Suppressor macrophage treated with lipopolysaccharide for 1 hour (primary cell): ENCODE measurements at places on chromosomes 5 and 9.

- no peak for DNase-seq
Measured at GRCh38 chr9:71986900-71987299, 73.5 kb downstream of the C9orf57 start.

DNA sequence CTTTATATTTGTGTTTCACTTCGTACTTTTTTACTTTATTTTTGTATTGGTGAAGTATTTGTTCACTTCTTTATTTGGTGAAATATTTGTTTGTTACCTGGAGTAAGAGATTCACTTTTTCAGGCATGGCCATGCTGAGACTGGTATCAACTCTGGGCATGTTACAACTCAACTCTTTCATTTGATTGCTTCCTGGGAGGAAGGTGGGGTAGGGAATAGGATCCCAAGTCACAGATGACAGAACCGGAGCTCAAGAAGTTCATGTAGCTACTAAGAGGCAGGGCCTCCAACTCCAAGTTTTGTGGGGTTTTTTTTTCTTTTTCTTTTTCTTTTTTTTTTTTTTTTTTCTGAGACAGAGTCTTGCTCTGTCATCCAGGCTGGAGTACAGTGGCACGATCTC is 6.1 kb upstream of the ADGRD2 start:
- no peak for DNase-seq

GRCh38 chr9:83396342-83396741 is 141.9 kb downstream of the FRMD3 start:
- no peak for DNase-seq

DNA sequence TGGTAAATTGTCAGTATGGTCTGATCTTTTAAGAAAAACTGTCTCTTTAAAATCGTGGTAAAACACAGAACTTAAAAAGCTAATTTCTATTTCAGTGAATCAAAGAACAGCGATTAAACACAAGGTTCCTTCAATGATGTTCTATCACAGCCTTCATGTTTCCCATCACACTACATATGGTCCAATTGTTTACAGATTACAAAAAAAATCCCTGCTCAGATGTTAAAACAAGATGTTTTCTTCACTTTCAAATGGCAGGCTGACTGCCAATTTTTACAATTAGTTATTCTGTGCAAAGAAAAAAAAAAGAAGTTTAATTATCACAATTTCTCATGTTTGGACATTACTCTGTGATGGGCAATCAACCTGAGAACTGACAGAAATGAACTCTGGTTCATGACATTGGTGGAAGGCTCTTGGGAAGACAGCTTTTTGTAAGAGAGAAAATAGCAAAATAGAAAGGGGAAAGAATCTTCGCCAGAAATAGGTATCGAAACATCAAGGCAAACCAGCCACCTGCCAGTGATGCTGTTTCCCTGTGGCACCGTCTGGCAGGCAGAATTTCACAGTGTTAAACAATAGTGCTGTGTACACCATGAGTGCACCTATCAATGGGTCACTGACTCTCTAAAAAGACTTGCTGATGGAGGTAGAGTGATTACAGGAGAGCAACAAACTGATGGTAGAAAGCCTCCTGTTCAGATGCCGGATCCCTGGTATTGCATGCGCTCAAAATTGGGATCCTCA is 1020.0 kb upstream of the ARRDC3 start:
- no peak for DNase-seq

DNA sequence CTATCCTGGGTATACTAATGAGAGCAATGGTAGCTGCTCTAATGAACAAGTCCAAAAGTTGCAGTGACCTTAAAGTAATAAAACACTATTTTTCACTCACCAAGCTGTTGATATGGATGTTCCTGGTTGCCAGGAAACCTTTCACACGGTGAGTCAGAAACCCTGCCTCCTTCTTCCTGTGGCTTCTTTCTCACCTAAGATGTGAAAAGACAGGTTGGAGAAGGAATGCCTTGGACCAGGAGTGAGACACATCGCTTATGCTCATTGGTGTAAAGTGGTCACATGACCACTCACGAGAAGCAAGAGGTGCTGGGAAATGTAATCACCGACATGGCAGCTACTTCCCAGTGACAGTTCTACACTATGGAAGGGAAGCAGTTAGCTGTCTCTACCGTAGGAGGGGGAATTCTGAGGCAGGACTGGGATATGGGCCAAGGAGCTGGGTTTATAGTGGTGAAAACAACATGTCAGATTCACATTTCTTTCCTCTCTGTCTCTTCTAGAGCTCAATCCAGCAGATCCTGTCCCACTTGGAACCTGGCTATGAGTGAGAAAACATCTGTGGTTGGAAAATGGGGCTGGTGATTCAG is 320.4 kb upstream of the KLF4 start:
- peak; percentile 63 for DNase-seq

DNA sequence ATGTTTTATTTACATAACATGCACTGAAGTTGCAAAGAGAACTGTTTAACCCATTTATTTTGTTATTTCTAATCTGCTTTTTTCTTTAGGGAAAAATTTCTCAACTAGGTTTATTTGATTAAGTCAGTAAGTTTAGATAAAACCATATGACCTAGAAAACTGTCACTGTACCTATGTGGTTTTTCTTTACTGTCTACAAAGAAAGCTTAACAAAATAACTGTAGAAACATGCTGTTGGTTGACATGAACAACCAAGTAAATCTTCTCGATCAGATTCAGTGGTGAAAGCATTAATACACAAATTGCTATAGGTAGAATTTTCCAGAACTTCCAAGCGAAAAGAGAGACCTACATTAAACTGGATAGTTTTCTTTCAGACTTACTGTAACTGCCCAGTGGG is 137.4 kb downstream of the PCSK5 start:
- DNase-seq = no peak

DNA sequence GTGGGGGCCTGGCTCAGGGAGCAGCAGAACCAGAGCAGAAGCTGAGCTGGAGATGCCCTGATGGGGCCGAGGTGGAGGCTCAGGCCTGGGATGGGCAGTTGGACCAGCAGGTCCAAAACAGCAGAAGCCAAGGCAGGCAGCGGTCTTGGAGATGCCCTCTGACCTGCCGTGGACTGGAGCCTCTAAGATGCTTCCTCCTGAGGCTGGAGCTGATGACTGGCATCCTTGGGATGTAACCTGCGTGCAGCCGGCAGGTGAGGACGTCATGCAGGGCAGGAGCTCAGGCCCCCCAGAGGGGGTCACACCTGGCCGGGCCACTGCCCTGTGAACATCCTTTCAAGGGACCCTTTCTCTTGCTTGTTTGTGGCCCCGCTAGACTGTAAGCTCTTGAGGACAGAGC is 162.0 kb downstream of the RGS3 start:
- no peak for DNase-seq

DNA sequence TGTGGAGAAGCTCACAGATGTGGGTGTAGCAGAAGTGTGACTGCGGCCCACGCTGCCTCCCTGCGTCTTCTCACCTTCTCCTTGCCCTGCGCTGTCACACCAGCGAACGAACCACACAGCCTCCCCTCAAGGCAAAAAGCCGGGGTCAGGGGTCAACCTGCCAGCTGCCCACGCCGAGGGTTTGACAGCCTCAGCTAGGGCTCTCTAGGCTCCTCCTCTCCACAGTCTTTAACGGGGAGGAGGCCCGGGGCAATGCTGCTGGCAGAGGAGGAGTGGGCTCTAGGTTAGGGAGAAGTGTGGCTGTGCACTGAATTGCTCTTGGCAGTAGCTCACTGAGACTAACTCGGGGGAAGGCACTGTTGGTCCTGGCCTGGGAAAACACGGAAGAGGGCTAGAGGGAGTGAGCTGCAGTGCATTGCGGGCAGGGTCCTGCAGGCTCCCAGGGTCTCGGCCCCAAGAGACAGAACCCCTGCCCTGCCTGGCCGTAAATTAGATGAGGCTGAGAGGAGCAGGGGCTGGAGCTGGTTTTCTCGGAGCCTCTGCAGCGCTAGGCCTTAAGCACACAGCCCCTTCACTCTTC is 4.2 kb upstream of the TRIM52 start:
- no peak for DNase-seq

DNA sequence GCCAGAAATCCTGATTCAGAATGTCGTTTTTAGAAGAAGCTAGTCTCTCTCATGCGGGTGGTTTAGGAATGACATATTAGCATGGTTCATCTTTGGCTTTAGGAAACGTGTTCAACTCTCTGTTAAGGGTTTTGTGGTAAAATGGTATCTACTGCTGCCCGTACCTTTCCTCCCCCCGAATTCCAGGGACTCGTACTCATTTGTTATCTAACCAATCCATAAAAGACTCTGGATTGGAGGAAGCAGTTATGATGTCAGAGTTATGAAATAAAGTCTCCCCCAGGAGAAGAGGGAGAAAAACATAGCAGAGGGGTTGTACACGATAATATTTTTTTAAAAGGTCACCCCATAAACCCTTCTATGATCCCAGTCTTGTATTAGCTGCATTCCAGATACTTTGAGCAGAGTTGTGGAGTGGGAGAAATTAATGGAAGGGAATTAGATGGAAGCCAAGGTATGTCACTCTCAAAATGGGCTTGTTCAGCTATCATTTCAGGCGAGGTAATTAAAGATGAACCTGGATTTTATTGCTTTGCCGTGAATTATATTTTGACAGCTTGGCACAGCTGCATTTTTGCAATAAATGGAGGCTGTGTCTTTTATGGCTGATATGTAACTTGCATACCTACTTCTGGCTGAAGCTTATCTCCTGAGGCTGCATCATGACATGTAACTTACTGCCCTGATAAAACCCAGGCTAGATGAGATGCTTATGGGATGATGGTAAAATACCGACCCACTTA is 31.3 kb downstream of the RAI14 start:
- DNase-seq = no peak

DNA sequence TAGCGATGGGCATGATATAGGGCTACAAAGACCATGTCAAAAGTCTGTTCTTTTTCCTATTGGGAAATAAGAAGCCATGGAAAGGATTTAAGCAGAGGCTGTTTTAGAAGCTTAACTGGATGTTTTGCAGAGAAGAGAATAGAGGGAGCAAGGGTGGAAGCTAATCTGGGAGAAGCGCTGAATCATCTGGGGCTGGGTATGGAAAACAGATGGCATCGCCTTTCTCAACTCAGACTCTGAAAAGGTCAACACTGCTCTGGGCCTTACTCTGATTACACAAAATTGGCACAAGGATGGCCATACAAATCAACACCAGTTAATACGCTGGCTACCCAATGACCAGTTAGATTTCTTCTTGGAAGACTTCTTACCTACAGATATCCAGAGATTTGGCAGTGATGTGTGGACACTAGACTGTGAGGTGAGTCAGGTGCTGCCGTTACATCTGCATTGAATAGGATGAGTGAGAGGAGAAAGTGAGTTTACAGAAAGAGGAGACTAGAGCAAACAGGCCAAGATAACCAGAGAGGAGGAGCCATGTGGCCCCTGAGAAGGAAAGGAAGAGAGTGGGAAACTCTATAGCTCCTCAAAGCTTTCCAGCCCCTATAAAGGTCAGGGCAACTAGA is 6.2 kb upstream of the TCERG1 start:
- no peak for DNase-seq

DNA sequence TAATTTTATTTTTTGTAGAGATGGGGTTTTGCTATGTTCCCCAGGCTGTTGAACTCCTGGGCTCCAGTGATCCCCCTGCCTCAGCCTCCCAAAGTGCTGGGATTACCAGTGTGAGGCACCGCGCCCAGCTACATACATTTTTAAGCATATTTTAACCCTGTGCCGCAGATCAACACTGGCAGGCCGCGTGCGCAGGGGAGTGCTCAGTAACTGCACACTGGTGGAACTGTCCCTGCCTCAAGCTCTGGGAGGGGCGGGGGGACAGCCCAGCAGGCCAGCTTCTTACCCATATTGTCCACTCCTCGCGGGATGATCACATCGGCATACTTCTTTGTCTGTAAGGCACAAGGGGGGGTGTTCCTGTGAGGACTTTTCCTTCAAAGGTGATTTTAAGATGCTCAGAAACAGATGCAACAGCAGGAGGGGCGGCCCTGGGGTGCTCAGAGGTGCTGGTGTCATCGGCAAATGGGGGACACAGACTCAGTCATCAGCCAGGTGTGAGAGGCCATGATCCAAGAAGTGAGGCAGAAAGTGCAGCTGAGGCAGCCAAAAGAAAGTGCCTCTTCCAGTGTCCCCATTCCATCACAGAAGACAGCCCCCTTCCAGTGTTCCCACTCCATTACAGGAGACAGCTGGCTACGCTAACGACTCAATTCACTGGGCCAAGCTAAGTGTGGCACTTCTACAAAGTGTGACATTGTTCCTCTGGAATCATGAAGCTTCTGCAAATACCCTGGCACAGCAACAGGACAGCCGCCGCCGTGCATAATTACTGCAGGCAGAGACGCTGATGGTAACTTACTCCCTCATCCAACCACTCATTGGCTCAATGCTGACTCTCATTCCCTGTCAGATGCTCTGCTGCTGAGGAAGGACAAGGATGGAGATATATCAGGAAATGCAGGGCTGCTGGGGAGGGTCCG is 5.2 kb downstream of the UCK1 start:
- DNase-seq = no peak

DNA sequence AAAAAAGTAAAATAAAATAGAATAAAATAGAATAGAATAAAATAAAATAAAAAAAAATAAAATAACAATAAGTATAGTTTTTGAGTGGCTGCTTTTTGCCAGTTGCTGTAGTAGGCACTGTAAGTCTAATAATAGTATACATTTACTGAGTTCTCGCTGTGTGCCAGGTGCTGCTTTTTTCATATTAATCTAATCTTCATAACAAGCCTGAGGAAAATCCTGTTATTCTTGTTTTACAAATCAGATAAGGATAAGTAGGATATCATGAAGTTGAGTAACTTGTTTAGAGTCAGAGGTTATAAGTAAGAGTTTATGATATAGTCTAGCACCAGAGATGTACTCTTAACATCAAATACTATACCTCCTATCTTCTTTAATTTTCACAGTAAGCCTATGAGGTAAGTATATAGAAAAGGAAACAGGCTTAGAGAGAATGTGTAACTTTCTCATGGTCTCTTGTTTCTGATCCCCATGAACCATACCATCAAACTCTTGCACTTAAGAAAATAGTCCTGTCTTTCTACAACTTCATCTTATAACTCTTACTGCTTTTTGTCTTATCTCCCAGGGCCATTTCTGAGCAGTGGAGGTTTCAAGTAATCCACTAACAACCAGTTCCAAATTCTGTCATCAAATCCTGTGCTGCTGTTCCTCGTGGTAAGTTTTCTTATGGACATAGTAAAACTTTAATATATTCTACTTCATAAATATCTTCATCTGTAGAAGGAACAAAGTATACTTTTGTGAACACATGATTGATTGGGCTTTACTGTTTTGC is 18.7 kb downstream of the RMI1 start:
- no peak for DNase-seq

GRCh38 chr9:101566904-101567724 is 27.7 kb downstream of the PPP3R2 start:
- no peak for DNase-seq

DNA sequence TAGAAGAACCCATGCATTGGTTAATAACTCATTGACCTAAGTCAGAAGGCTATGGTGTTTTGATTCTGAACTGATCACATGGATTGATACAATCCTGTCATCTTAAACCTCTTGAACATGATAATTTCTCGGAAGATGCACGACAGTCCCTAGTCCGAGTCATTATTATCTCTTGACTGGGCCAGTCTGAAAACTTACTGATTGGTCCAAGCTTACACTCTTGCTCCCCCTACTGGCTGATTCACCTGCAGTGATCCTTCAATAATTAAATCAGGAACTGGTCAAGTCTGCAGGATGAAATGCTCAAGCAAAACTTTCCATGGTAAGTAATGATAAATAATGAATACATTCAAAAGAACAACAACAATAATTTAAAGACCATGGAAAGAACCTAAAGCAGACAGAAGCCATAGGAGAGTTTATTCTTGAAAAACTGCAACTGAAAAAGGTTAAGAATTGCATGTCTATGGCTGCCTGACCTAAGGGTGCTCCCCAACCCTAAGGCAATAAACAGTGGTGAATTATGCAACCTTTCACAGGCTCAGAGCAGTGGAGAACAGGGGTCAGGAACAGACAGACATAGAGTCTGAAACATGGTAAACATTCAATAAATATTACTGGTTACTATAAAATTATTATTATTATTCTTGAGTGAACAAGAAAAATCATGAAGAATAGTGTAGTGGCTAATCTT is 79.3 kb downstream of the BRINP1 start:
- peak; percentile 74 for DNase-seq
